MG63 (cell line): ENCODE measurements at places on chromosomes 6 and 20. TPM values are rescaled to one million over a fixed set of nuclear protein-coding genes. Genes with fewer than 3 reads are reported as not detected.

The BTBD3 gene
- total RNA-seq: 26.8 and 31.4 TPM in 2 replicates

The RAD21L1 gene
- total RNA-seq: 0.10 and 2.4 TPM in 2 replicates

The CFAP206 gene
- not detected in 2 replicates for total RNA-seq

The PLTP gene
- total RNA-seq: 46.8 and 70.1 TPM in 2 replicates

The LY6G5B gene
- 0.42 and 1.1 TPM in 2 replicates for total RNA-seq

The PERP gene
- total RNA-seq: 38.7 and 43.6 TPM in 2 replicates

The GABRR1 gene
- not detected in 2 replicates for total RNA-seq

The CST7 gene
- not detected in 2 replicates for total RNA-seq

DNA sequence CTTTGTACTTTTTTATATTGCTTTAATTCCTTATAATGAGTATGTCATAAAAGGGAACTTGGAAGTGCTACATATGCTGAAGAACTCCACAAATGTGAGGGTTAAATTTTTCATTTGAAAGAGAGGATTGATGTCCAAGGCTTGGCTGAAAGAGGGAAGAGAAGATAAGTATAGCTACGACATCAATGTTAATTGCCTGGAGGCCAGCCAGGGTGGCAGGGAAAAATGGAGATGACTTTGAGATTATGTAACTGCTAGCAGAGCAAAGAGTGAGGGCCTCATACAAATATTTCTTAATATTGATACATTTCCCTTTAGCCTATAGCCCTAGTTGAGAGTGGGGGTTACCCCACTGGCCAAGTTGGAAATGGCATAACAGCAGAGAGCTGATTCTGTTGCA, 24.8 kb upstream of the RIMS4 start:
- DNase-seq: no peak

DNA sequence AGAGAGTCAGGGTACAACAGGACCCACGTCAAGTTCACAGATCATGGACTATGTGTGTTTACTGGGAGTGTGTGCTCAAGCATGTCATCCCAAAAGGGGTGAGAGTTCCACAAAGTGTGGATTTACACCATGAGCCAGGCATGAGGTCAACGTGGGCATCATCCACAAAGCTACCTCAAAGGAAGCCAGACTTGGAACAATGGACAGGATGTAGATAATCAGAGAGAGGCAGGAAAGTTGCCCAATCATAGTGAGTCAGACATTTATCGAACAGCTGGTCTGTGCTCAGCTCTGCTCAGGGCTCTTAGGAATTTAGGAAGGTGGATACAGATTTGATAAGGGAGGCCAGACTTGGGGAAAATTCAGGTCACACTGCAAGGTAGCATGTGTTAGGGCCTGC, 317.2 kb upstream of the CDYL start:
- DNase-seq: peak; percentile 52

GRCh38 chr6:118844915-118845314, 49.0 kb upstream of the ASF1A start:
- DNase-seq: no peak

GRCh38 chr20:42572320-42573016, 617.2 kb downstream of the PTPRT start:
- DNase-seq: no peak

- DNase-seq: no peak
Measured at GRCh38 chr6:39808964-39809363, 16.8 kb downstream of the DAAM2 start.

GRCh38 chr20:53833333-53834061, 236.9 kb downstream of the BCAS1 start:
- DNase-seq: no peak

DNA sequence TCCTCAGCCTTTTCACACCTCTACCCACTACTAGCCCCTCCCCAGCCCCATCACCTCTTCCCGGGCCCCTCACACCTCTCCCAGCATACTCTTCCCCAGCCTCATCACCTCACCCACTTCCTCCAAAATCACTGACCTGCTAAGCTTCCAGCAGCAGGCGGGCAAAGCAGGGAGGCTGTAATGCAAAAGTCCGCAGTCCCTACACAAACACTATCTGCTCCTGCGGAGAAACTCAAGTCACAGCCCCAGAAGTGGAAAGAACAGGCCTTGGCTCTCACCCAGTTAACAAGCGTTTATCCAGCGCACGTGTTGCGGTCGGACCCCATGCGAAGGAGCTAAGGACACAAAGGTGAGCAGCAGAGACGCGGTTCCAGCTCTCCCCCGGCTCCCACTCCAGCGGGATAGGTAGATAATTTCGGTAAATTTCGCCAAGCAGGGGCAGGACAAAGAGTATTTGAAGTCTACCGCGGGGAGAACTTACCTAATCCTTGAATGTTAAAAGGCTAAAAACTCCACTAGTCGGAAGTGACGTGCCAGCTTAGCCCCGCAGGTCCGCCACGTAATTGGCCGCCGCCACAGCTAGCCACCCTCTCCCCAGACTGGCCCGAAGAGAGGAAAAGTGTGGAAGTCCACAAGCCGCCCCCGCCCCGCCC, 728 bp upstream of the TRIM39 start:
- DNase-seq: no peak

GRCh38 chr6:88574031-88574430, 389.4 kb downstream of the RNGTT start:
- no peak for DNase-seq

DNA sequence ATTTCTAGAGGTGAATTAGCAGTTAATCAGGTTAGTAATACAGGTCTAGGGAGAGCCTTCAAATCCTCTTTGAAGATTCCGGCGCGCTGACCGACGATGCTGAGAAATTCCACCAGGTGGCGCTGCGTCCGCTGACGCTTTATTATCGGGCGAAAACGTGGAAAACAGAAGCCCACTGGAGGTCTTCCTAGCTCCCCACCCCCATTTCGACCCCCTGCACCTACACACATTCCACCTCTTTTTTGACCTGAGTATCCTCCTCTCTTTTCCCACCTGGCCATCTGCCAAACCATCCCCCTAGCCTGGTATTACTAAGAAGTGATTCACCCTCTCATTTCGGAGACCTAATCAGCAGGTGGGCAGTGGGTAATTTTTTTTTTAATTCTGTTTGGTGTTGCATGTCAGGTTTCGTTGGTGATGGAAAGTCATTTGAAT, 65.4 kb upstream of the RIN2 start:
- no peak for DNase-seq

GRCh38 chr20:51034476-51034875, 11.6 kb upstream of the KCNG1 start:
- peak; percentile 85 for DNase-seq

- peak; percentile 49 for DNase-seq
Measured at GRCh38 chr20:44089987-44090674, 96.9 kb downstream of the JPH2 start.

GRCh38 chr20:44776980-44777379, 31.3 kb downstream of the KCNK15 start:
- no peak for DNase-seq
